ENCODE measurements at places on chromosomes 4 and X.

- no peak for DNase-seq
Observed at GRCh38 chr4:39169426-39169825, 12.9 kb upstream of the WDR19 start.

GRCh38 chr4:81486502-81486901 is 14.8 kb upstream of the RASGEF1B start:
- DNase-seq, result no peak

GRCh38 chr4:33060674-33061542 is 2340.7 kb downstream of the PCDH7 start:
- DNase-seq, result no peak

- no peak for DNase-seq
Observed at GRCh38 chrX:31350808-31351074, 278.9 kb upstream of the FTHL17 start.

DNA sequence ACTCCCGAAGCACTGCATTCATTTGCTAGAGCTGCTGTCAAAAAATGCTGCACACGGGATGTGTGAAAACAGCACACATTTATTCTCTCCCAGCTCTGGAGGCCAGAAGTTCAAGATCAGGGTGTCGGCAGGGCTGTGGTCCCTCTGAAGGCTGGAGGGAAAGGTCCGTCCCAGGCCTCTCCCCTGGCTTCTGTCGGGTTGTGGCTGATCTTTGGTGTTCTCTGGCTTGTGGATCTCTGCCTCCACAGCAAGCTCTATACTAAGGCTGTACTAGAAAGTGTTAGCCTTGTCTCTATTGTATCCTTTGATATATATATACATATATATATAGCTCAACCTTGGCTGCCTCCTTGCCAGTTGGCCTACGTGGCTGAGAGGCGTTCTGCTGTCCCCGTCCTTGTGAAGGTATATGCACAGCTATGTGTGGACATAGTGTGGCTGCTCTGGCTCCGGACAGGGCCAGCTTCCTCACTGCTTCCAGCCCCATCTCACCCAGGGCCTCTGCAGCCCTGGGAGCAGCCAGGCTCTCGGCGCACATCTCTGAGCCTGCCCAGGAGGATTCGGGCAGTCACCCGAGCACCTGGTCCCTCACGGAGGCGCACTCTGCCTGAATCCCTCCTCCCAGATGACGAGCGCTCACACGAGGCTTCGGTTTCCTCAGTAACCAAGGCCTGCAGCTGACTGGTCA is 15.0 kb upstream of the DUSP9 start:
- no peak for DNase-seq

GRCh38 chr4:36549252-36549651 is 267.8 kb downstream of the DTHD1 start:
- DNase-seq, result no peak

GRCh38 chr4:75848891-75849290 is 53.4 kb downstream of the PPEF2 start:
- DNase-seq, result no peak

DNA sequence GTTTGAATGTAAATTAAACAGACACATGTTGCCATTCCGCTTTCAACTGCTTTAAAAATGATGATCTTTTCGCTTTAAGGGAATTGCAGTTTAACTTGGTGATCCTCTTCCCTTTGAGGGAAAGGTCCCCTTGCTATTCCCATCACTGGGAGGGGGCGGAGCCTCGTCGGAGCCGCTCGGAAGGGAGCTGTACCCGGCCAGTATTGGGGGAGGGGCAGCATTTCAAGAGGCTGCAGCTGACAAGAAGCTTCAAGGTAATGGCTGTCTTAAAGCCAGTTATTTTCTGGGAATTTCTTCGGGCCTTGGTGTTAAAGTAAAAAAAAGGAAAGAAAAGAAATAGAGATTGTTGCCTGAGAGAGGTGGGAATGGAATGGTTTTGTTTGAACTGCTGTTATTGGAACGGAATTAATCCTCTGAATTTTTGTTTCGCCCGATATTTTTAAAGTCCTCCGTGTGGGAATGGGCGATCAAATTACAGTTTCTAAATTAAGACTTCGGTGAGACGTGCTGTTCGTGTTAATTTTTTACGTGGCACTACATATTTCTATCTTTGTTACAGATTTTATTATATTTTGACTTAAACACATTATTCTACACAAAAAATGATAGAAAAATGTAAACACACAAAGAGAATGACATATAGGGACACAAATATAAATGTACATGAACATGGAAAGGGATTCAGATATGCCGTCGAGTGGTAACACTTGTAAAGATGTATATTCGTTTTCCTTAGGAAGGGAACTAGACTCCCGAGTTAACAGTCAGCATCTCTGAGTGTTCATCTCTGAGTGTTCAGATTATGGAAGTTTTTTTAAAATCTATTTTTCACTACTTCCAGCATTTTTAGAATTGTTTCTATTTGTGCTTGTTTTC is 9.2 kb downstream of the PWWP3B start:
- no peak for DNase-seq

DNA sequence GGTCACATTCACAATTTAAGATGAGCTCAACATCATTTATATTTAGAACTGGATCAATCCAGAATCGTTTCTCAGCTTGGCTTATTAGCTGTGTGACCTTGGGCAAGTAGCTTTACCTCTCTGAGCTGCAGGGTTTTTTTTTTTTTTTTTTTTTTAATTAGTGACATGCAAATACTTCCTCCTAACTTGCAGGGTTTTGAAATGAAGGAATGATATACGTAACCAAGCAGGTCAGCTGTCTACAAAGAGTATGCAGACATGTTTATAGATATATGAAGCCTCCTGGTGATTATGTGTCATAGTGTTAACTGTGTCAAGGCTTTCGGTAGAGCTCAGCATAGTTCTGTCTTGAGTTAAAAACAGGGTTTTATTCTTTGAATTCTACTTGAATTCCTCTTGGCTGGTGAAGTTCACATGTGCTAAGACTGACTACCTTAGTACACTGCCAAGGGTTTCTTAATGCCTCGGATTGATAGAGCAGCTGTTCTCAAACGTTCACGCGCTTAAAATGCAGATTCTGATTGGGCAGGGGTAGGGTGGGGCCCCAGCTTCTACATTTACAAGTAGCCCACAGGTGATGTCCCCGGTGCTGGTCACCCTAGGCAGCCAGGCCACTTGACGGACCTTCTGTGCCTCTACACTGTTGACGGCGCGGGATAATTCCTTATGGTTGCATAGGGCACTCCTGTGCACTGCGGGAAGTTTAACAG is 654 bp upstream of the STS start:
- no peak for DNase-seq

DNA sequence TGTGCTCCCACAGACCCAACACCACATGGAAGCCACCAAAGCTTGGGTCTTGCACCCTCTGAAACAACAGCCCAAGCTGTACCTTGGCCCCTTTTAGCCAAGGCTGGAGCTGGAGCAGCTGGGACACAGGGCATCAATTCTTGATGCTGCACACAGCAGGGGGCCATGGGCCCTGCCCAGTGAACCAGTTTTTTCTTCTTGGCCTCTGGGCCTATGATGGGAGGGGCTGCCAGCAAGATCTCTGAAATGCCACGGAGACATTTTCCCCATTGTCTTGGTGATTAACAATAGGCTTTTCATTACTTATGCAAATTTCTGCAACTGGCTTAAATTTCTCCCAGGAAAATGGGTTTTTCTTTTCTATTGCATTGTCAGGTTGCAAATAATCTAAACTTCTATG is 49.0 kb downstream of the SPANXA2 start:
- no peak for DNase-seq

GRCh38 chr4:157121401-157121800 is 45.5 kb downstream of the GLRB start:
- no peak for DNase-seq

- no peak for DNase-seq
Observed at GRCh38 chrX:116667346-116668134, 204.8 kb upstream of the CT83 start.

GRCh38 chr4:26028133-26028792 is 114.2 kb downstream of the SMIM20 start:
- DNase-seq, result no peak

DNA sequence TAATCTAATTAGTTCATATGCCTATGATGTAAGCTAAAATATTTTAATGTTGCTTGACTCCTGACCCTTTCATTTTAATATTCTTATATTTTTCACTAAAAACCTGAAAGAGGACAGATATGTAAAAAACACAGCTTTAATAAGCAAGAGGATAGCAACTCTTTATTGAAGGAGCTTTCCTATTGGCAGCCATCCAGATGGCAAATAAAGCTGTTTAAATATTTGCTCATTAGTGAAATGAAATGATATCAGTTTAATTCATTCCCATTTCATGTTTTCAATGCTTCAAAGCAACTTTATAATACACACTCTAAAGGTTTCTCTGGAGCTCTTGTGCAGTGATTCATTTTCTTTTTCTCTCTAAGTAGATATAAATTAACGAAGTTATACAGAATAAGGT is 473.4 kb downstream of the PCDH7 start:
- DNase-seq, result no peak

DNA sequence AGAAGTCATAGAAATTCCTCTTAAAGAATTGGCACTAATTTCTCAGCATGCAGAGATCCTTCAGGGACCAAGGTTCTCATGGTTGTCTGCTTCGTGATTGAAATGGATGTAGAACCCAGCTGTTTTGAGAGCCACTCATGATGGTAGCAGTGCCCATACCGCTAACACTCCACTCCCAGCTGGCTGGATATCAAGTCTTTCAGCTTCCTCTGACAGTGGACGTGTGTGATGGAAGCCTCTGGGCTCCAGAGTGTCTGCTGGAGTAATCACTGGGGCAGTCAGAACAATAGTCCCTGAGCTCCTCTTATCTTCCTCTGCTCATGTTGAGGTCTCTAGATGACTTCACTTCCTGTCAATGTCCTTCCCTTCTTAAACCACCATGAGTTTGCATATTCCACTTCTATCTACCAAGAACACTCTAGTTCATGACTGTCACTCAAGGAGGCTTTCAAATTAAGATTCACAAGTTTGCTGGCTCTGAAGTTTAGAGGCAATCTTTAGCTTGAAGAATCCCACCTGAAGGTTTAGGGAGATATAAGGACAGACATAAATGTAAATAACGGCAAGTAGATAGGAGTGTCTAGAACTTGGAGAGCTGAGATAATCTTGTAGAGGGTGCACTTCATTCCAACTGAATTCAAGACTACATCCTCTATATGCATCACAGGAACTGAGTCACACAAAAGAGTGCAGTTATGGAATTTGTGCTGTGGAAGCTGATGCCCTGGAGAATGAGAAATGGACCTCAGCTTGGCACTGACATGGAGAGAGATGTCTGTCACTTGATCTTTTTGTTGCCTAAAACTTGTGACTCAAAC is 64.5 kb upstream of the WDR1 start:
- peak; percentile 10 for DNase-seq

DNA sequence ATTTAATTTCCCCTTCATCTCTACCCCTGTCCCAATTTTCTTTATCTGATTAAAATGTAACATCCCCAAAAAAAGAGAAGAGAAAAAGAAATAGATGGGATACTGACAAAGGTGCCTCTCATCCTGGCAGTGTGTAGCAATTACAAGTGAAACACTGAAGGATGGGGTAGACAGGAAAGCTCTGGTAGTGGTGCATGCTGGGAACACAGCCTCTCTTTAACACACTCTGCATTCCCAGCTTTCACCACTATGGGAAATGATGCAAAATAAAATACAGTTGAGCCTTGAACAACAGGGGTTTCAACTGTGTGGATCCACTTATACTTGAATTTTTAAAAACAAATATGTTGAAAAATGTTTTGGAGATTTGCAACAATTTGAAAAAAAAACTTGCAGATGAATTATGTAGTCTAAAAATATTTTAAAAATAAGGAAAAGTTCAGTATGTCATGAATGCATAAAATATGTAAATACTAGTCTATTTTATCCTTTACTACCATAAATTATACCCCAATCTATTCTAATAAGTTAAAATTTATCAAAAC is 239.2 kb upstream of the DDX53 start:
- no peak for DNase-seq

DNA sequence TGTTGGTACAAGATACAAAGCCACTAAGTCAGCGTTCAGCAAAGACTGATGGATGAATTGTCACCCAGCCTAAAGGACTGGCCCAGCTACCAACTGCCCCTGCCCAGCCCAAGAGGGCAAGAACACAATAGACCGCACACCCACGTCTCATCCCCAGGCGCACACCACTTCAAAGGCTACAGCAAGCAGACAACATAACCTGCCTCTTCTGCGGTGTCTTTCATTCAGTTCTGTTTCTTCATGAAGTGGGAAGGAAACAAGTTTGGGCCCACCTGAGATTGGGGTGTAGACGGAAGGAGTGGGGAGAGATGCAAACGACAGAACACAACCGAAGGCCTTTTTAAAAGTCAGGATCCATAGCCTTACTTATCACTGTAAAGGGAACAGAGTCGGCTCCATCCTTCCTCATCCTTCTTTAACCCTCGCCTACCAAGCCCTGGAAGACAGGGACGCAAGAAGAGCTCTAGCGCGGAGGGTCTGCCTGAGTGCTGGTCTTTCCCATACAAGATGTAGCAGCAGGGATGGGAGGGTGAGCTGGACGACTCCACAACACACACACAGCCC is 691 bp downstream of the SCARB2 start:
- peak; percentile 57 for DNase-seq

DNA sequence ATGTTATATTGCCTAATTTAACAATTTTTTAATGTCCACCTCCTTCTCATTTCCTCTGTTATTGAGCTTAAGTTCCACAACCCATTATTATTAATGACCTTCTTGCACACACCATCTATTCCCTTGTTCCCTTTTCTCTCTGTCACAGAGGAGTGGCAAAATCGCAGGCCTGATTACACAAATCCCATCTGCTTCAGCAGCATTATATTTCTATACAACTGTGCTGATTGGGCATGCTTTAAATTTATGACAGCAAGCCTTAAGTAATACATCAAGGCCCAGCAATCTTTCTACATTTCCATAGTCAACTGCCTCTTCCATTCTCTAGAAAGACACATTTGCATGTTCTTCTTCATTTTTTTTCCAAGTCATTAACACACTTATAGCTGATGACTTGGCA is 423.8 kb downstream of the PRDM5 start:
- no peak for DNase-seq

DNA sequence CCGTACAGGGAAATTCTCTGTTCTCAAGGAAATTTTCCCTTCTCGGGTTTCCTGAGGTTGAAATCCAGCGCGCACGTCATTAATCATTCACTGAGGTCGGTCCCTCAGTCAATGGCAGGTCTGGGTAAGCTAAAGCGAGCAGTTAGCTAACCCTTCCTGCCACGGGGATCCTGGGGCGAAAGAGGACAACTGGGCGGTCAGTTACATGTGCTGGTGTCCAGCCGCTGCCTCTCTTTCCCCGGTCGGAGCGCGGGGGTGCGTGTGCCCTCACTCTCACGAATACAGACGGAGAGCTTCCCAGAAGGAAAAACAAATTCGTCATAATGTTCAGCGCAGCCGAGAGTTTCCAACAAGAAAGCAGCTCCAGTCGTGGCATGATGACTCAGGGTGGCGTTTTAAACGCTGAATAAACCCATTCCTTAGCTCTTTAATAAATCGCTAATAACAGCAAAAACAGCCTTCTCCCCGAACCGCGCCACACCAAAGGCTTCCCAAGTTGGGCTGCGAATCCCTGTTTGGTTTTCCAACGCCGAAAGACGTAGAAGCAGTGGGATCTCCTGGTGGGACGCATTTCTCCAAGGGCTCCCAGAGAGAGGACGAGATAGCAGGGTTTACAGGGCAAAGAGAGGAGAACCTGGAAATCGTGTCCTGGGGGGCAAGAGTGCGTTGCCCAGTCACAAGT is 752 bp upstream of the FGF5 start:
- DNase-seq, result no peak

- DNase-seq, result no peak
Observed at GRCh38 chrX:149060921-149061320, 444.2 kb downstream of the IDS start.

Measured in CD4-positive, alpha-beta T cell treated with Interleukin-1 beta for 1 hour (primary cell).